ENCODE measurements at places on chromosomes 7 and 10. TPM values are rescaled to one million over a fixed set of nuclear protein-coding genes. Genes with fewer than 3 reads are reported as not detected.

OGDH gene
- 58.6 TPM for total RNA-seq

ZCCHC24 gene
- 5.9 TPM for total RNA-seq

GPR15LG gene
- total RNA-seq, result not detected

CRPPA gene
- total RNA-seq, result 2.3 TPM

HPS1 gene
- total RNA-seq, result 25.1 TPM

LLCFC1 gene
- total RNA-seq, result not detected

VWDE gene
- total RNA-seq, result 0.50 TPM

DNAH11 gene
- 4.2 TPM for total RNA-seq

C10orf62 gene
- total RNA-seq, result not detected

SMO gene
- total RNA-seq, result 3.1 TPM

INHBA gene
- total RNA-seq, result 19.5 TPM

CLDN15 gene
- total RNA-seq, result 3.3 TPM

COBL gene
- total RNA-seq, result not detected

STEAP1 gene
- total RNA-seq, result 62.9 TPM

SERPINE1 gene
- 1,853 TPM for total RNA-seq

BTBD16 gene
- not detected for total RNA-seq

GPR146 gene
- total RNA-seq, result 9.1 TPM

RAB19 gene
- not detected for total RNA-seq

TMEM236 gene
- 0.14 TPM for total RNA-seq

AMZ1 gene
- total RNA-seq, result not detected

MRLN gene
- total RNA-seq, result not detected

PIK3AP1 gene
- 0.40 TPM for total RNA-seq

C7orf57 gene
- total RNA-seq, result not detected

C7orf33 gene
- total RNA-seq, result not detected

PON1 gene
- total RNA-seq, result not detected

TMEM26 gene
- 0.07 TPM for total RNA-seq

TBX20 gene
- total RNA-seq, result 14.4 TPM

HKDC1 gene
- 0.93 TPM for total RNA-seq

LGI1 gene
- not detected for total RNA-seq

ACBD7 gene
- 1.7 TPM for total RNA-seq

PGAM2 gene
- total RNA-seq, result not detected

HMX2 gene
- not detected for total RNA-seq

HOXA5 gene
- total RNA-seq, result 12.7 TPM

ACTL6B gene
- not detected for total RNA-seq

MKLN1 gene
- total RNA-seq, result 54.3 TPM

ENTPD7 gene
- 27.9 TPM for total RNA-seq

FEZF1 gene
- not detected for total RNA-seq

ATP5F1C gene
- 384 TPM for total RNA-seq

CHAT gene
- total RNA-seq, result not detected

IFIT1B gene
- total RNA-seq, result not detected

ABCC2 gene
- 1.1 TPM for total RNA-seq

ALDH18A1 gene
- 86.4 TPM for total RNA-seq

JMJD1C gene
- 212 TPM for total RNA-seq

SLC18A3 gene
- total RNA-seq, result not detected

PPP1R3A gene
- total RNA-seq, result not detected

STRIP2 gene
- total RNA-seq, result 12.6 TPM

WAC gene
- total RNA-seq, result 102 TPM

NUDCD3 gene
- 81.8 TPM for total RNA-seq

GBF1 gene
- total RNA-seq, result 54.9 TPM

SLC26A3 gene
- total RNA-seq, result not detected

MYO3A gene
- total RNA-seq, result not detected

CFAP46 gene
- total RNA-seq, result 2.4 TPM

TMEM176B gene
- not detected for total RNA-seq

CD36 gene
- total RNA-seq, result under 0.01 TPM

SUV39H2 gene
- 36.7 TPM for total RNA-seq

CPA1 gene
- total RNA-seq, result not detected

PRSS37 gene
- not detected for total RNA-seq
